Muscle of leg (tissue), 16 donors: ENCODE measurements at places on chromosomes 4 and X. TPM values are rescaled to one million over a fixed set of nuclear protein-coding genes. Genes with fewer than 3 reads are reported as not detected.

DNA sequence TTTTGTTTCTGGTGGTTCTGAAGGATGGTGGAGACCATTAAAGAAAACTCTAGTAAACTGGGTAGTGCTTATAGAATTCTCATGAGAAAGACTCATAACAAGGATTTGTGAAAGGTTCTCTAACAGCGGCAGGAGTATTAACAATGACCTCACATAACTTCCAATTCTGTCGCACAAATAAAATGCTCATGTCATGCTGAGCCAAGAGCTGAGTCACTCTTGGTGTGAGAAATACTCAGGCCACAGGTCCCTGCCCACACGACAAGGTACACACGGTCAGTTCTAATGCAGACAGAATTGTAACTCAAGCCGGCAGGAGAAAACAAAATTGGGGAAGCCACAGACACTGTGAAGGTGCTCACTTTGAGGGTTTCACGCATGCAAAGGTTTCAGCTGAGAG lies 34.4 kb upstream of the C4orf50 start:
- H3K36me3 ChIP-seq = no peaks in the 10 kb centered on the region
- peaks cover 3% of the 10 kb centered on the region for H3K4me1 ChIP-seq
- no peak overlapping the region for H3K27ac ChIP-seq
- DNase-seq = no peak
- no peak overlapping the region for H3K4me3 ChIP-seq

BLOC1S4 gene
- total RNA-seq = 8.7 TPM

GRCh38 chr4:148800940-148801339 lies 358.7 kb upstream of the NR3C2 start:
- no peak overlapping the region for H3K4me3 ChIP-seq
- no peaks in the 10 kb centered on the region for H3K27me3 ChIP-seq
- no peak overlapping the region for H3K27ac ChIP-seq
- no peak for DNase-seq
- H3K36me3 ChIP-seq = no peaks in the 10 kb centered on the region
- no peaks in the 10 kb centered on the region for H3K4me1 ChIP-seq

KLF3 gene
- total RNA-seq = 18.5 TPM

TTC29 gene
- 0.09 TPM for total RNA-seq

TCEAL5 gene
- total RNA-seq = 2.9 TPM

- no peaks in the 10 kb centered on the region for H3K4me1 ChIP-seq
- H3K27me3 ChIP-seq = no peaks in the 10 kb centered on the region
- peaks cover 72% of the 10 kb centered on the region for H3K36me3 ChIP-seq
- no peak overlapping the region for H3K4me3 ChIP-seq
- DNase-seq = no peak
These were observed 41.9 kb downstream of the WDR1 start for GRCh38 chr4:10074767-10075105.

GRCh38 chr4:99635601-99636000 lies 22.0 kb downstream of the C4orf54 start:
- no peak overlapping the region for H3K4me3 ChIP-seq
- H3K36me3 ChIP-seq = no peaks in the 10 kb centered on the region
- H3K4me1 ChIP-seq = peaks cover 2% of the 10 kb centered on the region
- no peak for DNase-seq
- H3K27me3 ChIP-seq = no peaks in the 10 kb centered on the region

GK gene
- total RNA-seq = 4.6 TPM

BRS3 gene
- not detected for total RNA-seq

- H3K4me3 ChIP-seq = no peak overlapping the region
- no peak overlapping the region for H3K27ac ChIP-seq
- DNase-seq = no peak
- H3K36me3 ChIP-seq = no peaks in the 10 kb centered on the region
- H3K27me3 ChIP-seq = peaks cover 2% of the 10 kb centered on the region
These were observed 43.9 kb upstream of the GPR50 start for GRCh38 chrX:151132531-151132930.

- no peak overlapping the region for H3K4me3 ChIP-seq
- no peak overlapping the region for H3K27ac ChIP-seq
- H3K27me3 ChIP-seq = no peaks in the 10 kb centered on the region
These were observed 5.0 kb upstream of the CSF2RA start for GRCh38 chrX:1263600-1263999.

DNA sequence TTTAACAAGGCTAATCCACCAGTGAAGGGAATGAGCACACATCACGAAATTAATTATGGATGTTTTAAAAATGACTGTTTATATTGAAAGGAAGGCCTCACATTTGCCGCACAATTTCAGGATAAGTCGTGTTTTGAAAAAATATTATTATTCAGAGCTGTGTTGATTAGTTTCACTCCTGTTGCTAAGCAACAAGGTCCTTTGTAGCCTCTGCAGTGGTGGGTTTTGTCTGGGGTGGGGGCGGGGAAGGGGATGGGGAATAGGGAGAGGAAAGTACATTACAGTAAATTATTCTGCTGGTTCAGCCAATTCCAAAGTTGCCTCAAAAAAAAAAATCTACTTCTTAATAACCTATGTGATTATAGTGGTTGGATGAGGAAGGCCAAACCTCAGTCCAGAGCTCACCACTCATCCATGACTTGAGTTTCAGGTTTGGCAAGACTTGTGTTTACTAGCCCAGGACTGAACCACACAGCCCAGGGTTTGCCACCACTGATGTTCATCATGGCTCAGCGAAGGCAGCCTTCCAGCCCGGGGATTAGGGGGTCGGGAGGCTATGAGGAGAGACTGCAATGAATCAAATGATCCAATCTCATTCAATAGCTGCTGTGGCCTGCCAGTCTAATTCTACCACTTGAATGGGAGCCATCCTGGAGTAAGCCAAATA lies 162.5 kb upstream of the ATP6AP2 start:
- H3K36me3 ChIP-seq = no peaks in the 10 kb centered on the region
- no peak for DNase-seq

DNA sequence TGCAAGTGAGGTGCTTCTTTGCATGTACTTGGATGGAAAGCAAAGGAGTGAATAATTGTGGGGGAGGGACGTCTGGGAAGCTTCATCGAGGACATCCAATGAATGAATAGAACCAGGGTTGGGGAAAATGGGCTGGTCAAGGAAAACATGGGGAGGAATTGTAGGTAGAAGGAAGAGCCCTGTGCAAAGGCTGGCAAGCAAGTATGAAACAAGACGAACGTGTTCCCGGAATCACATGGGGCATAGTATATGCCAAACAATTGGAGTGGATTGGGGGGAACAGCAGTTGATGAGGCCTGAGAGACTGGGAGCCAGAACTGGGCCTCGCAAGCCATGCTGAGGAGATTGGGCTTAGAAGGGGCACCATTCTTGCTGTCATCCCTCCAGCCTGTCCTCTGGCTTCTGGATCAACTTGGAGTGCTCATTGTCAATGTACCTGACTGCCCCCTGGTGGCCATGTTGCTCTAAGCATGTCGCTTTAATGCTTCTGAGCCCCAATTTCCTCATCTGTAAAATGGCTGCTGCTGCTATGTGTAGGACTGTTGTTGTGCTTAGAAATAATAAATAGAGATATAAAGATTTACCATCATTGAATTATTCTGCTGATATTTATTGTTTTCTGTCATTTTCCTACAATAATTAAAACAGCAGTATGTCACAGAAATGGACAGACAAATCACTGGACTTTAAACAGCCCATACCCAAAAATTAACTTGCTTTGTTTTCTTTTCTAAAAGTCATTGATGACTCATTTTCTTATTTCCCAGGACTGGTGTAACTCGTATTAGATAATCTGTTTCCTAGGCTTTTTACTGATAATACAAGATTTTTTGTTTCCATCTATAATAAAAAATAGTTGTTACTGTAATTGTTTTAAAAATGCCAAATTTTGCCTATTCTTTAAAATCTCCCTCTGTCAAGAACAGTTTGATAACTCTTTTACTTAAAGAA lies 66.4 kb downstream of the JADE3 start:
- DNase-seq = peak; percentile 29
- no peaks in the 10 kb centered on the region for H3K4me1 ChIP-seq
- no peak overlapping the region for H3K27ac ChIP-seq
- peaks cover 16% of the 10 kb centered on the region for H3K27me3 ChIP-seq
- no peak overlapping the region for H3K4me3 ChIP-seq
- H3K36me3 ChIP-seq = no peaks in the 10 kb centered on the region

DNA sequence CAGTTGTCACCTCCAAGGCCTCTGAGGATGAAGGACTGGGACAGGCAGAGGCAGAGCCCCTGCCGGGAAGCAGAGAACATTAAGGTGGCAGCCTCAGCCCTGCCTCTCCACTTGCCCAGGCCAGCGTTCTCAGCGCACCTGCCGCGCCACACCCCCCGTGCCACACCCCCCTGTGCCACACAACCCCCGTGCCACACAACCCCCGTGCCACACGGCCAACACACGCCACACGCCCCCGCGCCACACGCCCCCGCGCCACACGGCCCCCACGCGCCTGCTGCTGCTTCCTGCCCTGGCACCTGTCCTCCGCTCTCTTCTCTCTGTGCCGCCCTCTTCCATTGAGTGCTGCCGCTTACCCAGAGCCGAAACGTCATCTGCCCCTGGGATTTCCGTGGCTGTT lies 58.0 kb upstream of the ZFP42 start:
- DNase-seq = no peak
- H3K27ac ChIP-seq = no peak overlapping the region
- H3K4me3 ChIP-seq = no peak overlapping the region

DNA sequence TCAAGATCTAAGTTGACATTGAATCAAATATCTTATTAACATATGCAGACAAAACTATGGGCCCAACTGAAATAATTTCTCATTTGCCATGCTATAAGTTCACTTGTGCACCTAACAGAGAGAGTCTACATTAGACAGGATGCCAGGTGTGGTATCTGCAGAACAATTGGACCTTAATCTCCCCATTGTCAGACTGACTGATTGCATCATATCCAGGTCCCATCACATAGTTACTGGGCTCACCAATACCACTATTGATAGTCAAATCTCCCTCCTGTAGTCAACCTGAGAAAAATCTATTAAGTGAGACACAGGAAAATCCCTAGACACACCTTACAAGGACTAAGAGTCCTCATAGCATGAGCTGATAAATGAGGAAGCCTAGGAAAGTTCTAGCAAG lies 156.0 kb upstream of the FRG1 start:
- H3K36me3 ChIP-seq = no peaks in the 10 kb centered on the region
- no peaks in the 10 kb centered on the region for H3K27me3 ChIP-seq
- no peak overlapping the region for H3K4me3 ChIP-seq
- DNase-seq = no peak

- H3K4me1 ChIP-seq = no peaks in the 10 kb centered on the region
- no peaks in the 10 kb centered on the region for H3K27me3 ChIP-seq
- H3K4me3 ChIP-seq = no peak overlapping the region
- no peak overlapping the region for H3K27ac ChIP-seq
- H3K36me3 ChIP-seq = no peaks in the 10 kb centered on the region
These were observed 427.3 kb upstream of the RASGEF1B start for GRCh38 chr4:81898862-81899504.

GRCh38 chr4:174215057-174215456 lies 68.4 kb downstream of the FBXO8 start:
- no peak overlapping the region for H3K4me3 ChIP-seq
- peaks cover 68% of the 10 kb centered on the region for H3K27me3 ChIP-seq
- H3K36me3 ChIP-seq = no peaks in the 10 kb centered on the region
- H3K4me1 ChIP-seq = peaks cover 37% of the 10 kb centered on the region
- H3K27ac ChIP-seq = no peak overlapping the region
- DNase-seq = no peak

STBD1 gene
- 30.9 TPM for total RNA-seq

MAGEB10 gene
- not detected for total RNA-seq

GRCh38 chr4:26015133-26015651 lies 101.2 kb downstream of the SMIM20 start:
- H3K4me3 ChIP-seq = no peak overlapping the region
- peaks cover 27% of the 10 kb centered on the region for H3K4me1 ChIP-seq
- peak; percentile 89 for DNase-seq
- no peak overlapping the region for H3K27ac ChIP-seq
- no peaks in the 10 kb centered on the region for H3K36me3 ChIP-seq
